ENCODE measurements at places on chromosomes 3 and 15.

DNA sequence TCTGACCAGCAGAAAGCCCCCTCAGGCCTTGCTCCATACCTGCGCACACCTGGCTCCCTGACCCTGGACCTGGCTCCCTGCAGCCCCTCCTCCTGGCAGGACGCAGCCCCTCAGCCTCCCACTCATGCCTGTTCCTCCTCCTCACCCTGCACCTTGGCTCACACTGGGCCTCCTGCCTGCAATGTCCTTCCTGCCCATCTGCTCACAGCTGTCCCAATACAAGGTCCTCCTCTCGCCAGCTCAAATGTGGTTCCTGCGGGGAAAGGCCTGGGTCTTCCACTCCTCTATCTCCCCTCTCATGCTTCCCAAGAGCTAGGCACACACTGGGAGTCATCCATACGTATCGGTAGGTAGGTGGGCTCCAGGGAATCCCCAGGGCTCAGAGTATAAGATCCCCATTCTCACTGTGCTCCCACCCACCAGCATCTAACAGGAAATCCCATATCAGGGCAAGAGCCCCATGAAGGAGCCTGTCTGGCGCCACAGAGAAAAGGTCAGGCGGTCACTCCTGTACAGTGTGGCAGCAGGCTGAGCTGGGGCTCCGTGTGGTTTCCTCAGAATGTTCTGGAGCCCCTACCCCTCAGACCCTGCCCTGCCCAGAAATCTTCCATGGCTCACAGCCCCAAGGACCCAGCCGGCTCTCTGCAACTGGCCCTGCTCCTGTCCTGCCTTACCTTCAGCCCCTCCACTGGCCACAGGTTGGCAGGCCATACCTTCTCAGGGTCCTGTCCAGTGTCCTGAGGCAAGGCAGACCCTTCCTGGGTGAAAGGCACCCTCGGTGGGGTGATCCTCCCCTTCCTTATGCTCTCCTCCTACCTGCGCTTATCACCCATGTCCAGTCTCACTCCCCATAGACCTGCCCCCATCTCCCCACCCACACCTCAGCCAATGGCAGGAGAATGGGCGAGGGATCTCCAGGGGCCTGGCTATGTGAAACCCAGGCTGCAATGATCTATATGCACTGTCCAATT lies 10.9 kb downstream of the PLCD1 start:
- DNase-seq: no peak

DNA sequence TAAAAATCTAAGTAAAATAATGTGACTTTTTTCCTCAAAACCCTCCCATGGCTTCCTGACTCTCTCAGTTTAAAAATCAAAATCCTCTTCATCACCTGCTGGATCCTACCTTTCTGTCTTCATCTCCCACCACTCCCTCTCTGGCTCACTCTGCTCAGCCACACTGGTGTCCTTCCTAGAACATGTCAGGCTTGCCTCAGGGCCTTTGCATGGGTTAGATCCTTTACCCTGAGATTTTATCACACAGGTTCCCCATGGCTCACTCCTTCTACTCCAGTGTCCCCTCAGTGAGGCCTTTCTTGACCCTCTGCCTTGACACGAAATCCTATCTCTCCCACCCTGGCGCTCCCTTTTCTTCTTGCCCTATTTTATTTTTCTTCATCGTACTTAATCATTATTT lies 141.8 kb downstream of the RPL22L1 start:
- no peak for DNase-seq

DNA sequence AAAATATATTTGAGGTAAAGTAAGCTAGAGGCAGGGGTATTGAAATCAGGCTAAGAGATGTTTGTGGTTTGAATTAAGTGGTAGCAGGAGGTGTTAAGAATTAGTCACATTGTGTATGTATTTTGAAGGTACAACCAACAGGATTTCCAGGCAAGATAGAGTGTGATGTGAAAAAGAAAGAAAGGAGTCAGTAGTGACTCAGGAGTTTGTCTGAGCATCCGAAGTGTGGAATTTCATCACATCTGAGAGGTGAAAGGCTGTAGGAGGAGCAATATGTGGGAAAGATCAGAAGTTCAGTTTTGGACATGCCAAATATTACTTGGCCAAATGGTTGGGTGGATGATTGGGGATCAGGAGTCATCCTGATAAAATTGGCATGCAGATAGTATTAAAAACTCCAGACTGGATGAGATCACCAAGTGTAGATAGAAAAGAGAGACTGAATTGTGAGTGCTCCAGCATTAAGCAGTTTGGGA lies 32.1 kb upstream of the EBLN2 start:
- DNase-seq: peak; percentile 65

DNA sequence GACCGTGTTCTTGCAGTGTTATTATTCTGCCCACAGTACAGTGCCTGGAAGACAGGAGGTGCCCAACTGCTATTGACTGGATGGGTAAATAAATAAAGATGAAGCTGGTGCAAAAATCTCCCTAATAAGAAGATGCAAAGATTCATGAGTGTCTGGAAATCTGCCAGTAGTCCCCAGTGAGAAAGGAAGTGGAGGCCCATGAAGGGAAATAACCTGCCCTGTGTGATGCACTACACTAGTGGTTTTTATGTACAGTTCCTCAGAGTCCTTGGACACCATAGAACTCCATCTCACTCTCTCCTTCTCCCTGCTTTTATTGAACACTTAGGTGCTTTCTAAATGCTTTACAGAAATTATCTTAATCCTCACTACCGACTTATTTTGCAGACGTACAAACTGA lies 8.3 kb upstream of the SUCLG2 start:
- DNase-seq: no peak

- DNase-seq: no peak
Measured at GRCh38 chr3:42691816-42692666, 6.7 kb downstream of the KLHL40 start.

GRCh38 chr15:63203451-63204090 lies 14.2 kb downstream of the RAB8B start:
- no peak for DNase-seq

- DNase-seq: no peak
Measured at GRCh38 chr3:182108371-182108770, 396.6 kb downstream of the SOX2 start.

DNA sequence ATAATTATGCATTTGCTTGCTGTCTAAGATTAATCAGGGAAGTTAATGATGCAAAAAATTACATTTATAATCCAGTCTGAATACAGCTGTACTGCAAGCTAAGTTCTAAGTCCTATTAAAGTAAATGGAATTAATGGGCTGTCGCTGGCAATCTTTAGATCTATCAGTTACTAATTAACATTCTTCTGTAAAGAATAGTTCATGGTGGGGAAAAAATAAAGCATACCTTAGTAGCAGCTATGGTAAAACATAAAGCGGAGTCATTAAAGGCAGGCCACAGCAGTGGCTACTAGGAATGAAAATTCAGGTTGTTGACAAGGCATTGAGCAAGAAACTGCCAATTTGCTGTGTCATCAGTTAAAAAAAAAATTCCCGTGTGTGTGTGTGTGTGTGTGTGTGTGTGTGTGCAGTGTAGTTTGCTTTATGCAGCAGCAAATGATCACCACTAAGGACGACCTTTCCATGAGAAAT lies 129.8 kb downstream of the ZNF385D start:
- DNase-seq: no peak

DNA sequence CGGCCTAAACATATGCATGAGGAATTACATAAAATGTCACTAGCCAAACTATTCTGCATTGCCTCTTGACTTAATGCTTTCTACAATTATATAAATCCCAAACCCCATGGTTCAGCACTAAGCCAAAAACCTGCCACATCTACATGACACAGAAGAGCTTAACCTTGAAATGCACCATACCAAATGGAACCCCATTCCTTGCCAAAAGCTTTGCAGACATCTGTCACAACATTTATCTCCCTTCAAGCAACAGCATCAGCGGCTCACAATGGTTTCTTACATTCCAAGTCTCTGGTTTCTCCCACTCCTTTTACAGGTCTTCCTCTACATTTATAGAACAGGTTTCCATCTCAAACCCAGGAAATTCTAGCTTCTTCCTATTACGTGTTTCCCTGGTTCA lies 58.4 kb upstream of the GYG1 start:
- no peak for DNase-seq

DNA sequence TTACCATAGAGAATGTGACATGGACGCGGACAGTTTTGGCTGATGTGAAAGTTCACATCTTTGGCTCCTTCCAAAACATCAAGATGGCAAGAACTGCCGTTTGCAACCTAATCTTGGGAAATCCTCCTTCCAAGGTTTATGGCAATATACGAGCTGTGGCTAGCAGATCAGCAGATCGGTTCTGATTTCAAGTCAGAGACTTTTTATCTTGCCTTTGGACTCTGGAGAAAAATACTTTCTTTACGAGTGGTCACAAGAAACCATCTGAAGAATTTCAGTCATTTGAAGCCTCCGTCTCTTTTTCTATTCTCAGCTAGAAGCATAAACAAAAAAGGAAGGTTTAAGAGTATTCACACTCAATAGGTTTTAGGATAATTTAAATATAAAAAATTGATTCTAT lies 153.5 kb upstream of the MEIS2 start:
- peak; percentile 12 for DNase-seq

Data from astrocyte of the cerebellum (primary cell).